Activated CD8-positive, alpha-beta memory T cell treated with anti-CD3 and anti-CD28 coated beads, Interleukin-2, amount 50 U/mL, for 48 hours (primary cell): ENCODE measurements at places on chromosomes 2 and 18.

GRCh38 chr2:12379143-12379542 is 337.6 kb upstream of the TRIB2 start:
- no peak for DNase-seq

DNA sequence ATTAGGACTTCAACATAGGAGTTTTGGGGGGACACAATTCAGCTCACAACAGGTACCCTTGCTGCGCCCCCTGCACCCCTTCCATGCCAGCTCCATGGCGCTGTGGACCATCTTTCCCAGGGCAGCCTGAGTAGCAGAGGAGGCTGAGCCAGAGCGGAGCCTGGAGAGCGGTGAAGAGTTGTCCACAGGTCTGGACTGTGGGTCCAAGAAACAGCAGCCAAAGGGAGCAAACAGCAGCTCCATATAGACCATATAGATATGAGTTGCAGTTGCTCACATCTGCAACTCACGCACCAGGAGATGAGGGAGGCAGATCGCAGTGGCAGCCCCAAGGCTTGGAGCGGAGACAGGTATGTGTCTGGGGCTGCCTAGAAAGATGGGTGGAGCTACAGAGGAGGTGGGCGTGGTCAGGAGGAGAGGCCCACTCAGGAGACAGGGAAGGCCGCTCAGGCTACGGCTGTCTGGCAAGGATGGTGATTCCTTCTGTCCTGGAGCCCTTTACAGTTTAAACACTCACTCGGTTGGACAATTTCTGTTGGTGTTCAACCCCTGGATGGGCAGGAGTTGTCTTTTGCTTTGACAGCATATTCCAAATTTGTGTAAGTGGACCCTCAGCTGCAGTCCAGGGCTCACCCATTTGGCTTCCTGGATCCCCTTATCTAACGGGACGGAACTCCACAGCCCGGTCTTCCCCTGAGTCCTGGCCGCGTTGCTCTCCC is 155.1 kb downstream of the LPIN1 start:
- no peak for DNase-seq

GRCh38 chr2:21438949-21439348 is 315.2 kb downstream of the TDRD15 start:
- DNase-seq = no peak

GRCh38 chr18:8121942-8122480 is 487.2 kb upstream of the RAB12 start:
- DNase-seq = no peak

DNA sequence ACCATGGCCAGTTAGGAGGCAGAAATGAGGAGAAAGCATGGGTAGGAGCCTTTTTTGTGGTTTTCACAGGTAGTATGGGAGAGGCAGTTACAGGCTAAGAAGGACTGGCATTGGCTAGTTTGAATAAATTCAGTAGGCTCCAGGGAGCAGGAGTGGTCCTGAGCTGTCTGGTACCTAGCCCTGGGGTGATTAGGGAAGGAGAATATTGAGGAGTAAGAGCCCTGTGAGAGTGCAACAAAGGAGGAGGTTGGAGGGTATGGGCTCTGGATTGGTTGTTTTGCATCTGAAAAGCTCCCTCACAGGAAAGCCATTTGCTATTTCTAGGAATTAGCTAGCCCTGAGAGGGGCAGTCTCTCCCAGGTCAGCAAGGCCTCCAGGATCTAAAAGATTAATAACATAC is 13.3 kb upstream of the TCF7L1 start:
- no peak for DNase-seq

- no peak for DNase-seq
Observed at GRCh38 chr2:185208261-185208660, 530.3 kb upstream of the FSIP2 start.

DNA sequence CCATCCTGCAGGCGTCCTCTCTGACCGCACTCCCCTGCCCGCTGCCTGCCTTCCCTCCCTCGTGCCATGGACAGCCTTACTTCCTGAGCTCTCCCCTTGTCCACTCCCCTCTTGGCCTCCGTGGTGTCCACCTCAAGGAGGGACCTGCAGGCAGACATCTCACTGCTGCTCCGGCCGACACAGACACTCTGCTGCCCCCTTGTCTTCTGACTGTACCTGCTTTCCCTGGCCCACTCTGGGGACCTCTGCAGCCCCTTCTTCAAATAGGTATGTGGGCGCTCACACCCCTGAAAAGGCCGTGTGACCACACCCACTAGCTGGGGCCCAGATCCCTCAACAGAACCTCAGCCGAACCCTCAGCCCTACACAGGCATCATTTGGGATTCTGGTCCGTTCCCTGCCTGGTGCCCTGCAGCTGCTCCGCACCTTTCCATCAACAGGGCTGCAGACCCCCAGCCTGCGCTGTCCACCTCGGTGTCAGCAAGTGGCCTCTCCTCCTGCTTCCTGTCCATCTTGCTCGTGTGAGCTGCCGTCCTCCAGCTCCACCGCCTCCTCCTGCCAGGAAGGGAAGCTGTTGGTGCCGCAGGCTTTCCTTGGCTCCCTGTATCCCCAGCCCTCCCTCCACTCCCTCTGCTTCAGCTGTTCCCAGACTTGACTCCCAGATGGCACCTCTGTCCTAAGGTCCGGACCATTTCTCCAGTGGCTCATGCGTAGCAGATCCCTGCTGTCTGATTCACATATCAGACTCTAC is 94.1 kb downstream of the KLHL29 start:
- no peak for DNase-seq
